ENCODE measurements at places on chromosomes 6 and 20.

- no peak for DNase-seq
Measured at GRCh38 chr6:38213251-38213658, 393.7 kb downstream of the ZFAND3 start.

DNA sequence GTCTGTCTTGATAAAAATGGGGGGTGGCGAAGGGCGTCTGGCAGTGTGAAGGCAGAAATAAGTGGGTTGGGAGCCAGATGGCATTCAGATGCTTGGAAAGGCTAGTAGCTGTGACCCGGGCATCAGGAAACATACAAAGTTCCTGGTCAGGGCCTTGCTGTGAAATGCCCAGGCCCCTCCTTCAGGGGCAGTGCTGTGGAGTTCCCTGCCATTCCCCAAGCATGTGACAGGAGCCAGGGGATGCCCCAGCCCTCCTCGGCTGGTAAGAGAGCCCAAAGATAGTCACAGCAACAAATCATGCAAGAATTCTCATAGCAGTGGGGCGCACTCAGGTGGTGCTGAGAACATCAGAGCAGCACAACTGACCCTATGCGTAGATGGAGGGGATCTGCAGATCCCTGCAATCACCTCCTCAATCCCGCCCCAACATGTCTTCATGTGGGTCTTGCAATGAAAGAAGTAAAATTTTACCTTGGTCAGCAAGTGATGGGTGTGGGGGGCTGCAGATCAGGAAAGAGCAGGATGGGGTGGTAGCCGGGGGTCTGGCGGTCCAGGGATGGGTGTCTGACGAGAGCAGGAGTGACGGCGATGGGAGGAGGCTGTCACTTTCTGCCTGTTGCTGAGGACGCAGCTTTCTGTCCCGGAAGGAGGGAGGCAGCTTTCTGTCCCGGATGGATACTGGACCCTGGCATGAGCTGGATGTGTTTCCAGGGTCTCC is 39.5 kb downstream of the SLC22A1 start:
- no peak for DNase-seq

DNA sequence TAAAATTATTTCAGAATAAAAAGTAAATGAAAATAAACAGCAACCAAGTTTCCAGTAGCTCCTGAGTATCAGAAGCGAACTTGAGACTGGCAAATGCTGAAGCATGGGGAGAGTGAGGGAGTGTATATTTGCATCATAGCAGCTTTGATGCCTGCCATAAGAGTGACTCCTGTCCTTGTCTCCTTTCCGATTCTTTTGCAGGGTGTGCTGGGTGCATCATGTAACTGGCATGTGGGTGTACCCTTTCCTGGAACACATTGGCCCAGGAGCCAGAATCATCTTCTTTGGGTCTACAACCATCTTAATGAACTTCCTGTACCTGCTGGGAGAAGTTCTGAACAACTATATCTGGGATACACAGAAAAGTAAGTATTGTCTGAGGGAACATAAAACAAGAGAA is 117.4 kb downstream of the ADAT2 start:
- DNase-seq: no peak

- DNase-seq: peak; percentile 31
Measured at GRCh38 chr6:119138906-119139541, 60.6 kb upstream of the FAM184A start.

GRCh38 chr6:15356179-15356578 is 110.3 kb downstream of the JARID2 start:
- no peak for DNase-seq

GRCh38 chr6:38973178-38974057 is 75.2 kb upstream of the GLP1R start:
- peak; percentile 73 for DNase-seq

DNA sequence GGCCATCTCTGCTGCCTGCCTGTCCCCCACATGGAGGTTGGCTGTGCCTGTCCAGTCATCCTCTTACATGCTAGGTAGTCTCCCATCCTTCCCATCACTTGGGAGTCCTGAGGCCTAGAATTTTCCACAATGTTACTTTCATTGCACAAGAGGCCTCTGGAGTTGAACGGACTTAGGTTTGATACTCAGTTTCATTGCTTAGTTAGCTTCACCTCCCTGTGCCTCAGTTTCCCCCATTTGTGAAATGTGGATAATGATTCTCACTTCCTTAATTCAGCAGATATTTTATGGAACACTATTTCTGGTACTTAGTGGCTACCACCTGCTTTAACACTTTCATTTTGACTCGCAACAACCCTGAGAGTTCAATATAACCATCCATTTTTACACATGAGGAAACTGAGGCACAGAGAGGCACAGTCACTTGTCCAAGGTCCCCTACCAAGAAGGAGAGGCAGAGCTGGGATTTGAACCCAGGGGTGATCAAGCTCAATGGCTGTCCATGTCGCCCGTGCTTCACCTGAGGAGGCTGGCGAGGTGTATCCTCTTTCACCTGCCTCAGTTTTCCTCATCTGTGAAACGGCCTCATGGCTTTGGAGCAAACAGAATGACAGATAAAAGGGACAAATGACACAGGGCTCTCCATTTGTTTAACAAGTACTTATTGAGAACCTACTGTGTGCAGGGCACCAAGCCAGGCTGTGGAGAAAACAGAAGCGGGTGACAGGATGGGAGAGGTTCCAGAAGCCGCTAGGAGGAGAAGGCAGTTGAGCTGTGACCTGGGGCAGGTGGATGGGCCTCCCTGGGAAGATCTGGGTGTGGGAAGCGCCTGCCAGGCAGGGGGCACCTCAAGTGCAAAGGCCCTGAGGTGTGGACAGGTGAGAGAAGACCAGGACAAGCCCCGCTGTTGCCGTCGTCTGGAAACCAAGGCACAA is 154.3 kb upstream of the PTPN1 start:
- no peak for DNase-seq

DNA sequence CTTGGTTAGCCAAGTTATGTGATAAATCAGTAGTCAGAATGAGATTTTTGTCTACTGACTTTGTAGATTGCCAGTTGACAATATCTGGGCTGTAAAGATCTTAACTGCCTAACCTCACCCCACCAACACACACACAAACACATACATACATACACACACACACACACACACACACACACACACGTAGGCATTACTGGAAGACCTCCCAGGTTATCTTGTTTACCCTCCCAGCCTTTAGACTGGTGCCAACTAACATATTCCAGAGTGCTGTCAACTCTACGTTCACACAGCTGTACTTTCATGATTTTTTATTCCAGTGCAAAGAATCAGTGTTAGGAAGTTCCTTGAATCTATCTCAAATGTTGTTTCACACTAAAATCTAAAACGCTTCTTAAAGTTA is 38.9 kb downstream of the BMP5 start:
- no peak for DNase-seq

GRCh38 chr6:19714434-19715166 is 122.6 kb upstream of the ID4 start:
- no peak for DNase-seq

- DNase-seq: no peak
Measured at GRCh38 chr6:143877584-143878271, 13.5 kb downstream of the ZC2HC1B start.

DNA sequence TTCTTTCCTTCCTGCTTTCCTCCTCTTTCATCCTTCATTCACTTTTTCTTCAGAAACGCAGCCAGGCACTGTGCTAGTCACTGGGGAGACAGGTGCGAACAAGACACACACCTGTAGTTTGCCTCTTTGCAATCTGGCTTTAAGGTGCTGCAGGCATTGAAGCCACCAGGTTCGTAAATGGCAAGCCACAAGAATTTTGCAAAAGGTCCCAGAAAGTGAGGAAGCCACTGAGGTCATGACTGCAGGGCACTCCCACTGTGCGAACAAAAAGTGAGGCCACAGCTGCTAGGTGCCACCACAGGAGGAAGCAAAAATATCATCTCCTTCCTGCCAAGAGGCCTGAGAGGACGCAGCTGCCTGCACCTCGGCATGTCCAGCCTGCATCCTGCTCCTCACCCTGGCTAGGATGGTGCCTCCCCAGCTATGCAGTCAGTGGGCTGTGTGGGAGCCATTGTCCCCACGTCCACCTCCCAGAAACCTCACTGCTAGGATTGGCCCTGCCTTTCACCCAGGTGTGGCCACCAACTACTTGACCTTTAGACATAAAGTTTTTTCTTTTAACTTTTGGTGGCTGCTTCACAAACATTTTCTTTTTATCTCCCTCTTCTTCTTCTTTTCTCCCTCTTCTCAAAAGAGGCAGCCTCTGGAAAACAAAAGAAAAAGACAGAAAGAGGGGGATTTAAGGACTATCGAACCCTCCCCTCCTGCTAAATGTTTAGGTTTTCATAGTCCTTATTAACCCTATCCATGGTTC is 230.8 kb downstream of the BCAS1 start:
- DNase-seq: peak; percentile 95

DNA sequence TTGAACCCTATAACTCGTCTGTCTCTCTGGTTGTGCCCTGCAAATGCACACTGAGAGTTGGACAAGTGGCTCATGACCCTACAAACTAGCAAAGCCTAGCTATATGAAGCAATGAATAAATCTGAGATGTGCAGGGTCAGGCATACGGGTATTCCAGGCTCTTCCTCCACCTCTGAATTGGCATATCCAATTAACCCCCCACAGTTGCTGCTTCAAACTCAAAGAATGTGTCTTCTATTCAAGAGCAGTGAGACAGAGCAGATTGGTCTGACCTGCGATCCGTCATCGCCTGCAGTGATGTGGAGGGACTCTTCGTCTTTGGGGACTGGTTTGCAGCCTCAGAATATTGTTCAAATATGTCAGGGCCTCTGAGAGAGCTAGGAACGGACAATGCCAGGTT is 59.8 kb downstream of the LAMP5 start:
- DNase-seq: no peak

- no peak for DNase-seq
Measured at GRCh38 chr20:51720854-51721253, 47.3 kb downstream of the ATP9A start.

GRCh38 chr6:116783852-116784251 is 18.3 kb upstream of the FAM162B start:
- DNase-seq: no peak

DNA sequence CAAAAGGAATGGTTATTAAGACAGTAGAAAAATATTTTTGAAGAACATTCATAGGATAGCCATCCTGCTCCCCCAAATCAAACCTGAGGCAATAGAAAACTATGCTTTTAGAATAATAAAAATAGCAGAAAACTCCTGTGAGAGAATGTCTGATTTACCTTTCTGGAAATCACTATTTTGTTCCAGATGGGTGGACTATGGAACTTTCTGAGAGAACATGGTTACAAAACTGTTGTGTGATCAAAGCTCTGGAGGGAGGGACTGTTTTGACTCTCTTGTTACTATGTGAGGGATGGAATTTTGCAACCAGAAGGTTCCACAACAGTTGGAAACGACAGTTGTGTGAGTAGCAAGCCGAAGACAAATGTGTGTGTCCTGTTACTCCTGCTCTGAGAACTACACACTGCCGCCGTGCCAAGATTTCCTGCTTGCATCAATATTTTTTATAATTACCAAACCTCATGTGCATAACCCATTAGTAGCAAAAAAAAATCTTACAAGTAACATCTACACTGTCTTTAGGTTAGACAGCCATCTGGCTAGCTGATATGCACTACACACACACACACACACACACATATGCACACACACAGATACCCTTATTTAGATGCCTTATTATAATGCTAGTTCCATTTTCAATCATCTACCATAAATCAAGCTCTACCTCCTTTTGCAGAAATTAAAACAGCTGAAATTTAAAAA is 11.0 kb upstream of the HIVEP1 start:
- no peak for DNase-seq

DNA sequence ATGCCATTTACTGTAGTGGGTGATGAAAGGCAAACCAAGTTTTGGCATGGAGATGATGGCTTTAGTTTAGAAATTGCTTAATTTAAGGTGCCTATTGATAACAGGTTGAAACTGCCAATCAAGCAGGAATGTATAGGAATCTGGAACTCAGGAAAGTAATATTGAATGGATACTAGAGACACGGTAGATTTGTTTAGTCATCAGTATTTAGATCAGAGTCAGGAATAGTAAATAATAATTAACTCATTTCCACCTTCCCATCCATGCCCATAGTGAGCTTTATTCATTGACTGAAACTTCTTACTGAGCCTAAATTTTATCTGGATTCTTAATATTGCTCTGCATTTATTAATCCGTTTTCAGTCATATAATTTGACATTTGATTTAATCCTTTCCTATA is 500.3 kb downstream of the NKAIN2 start:
- DNase-seq: no peak

DNA sequence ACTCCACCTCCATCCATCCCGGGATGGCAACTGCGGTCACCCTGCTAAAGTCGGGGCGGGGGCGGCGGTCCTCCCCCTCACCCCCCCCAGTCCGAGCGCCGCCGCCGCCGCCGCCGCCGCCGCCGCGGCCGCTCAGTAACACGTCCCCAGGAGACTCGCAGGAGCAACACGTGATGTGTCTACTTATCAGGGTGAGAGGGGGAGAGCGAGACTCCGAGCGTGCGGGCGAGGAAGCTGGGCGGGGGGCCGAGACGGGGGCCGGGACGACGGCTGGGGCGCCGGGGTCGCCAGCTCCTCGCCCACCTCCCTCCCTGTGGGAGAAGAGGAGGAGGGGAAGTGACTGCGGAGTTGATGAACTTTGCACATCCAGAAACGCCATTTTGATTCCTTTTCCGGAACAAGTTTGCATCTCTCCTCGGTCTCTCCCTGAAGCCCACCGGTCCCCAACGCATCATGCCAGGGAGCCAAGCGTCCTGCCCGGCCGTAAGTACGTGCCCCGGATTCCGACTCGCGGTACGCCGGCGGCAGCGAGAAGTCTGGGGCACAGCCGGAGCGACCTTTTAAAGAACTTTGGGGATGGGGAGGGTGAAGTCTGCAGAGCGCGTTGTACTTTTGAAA is at the start of gene RREB1:
Gene RREB1, plus strand, starts transcription at position 384 of the 618 bp plus-strand sequence. CDS start 73,951 bp downstream, outside the sequence.
- peak; percentile 79 for DNase-seq

All from GM12865 (cell line).